Activated CD8-positive, alpha-beta T cell treated with anti-CD3 and anti-CD28 coated beads for 36 hours (primary cell): ENCODE measurements at places on chromosomes 1 and 21. TPM values are rescaled to one million over a fixed set of nuclear protein-coding genes. Genes with fewer than 3 reads are reported as not detected.

- DNase-seq = peak; percentile 39
Measured at GRCh38 chr1:236281198-236281653, 532 bp downstream of the ERO1B start.

- DNase-seq = no peak
Measured at GRCh38 chr1:22625262-22625925, 11.0 kb upstream of the C1QA start.

GRCh38 chr1:66300972-66301451 lies 232.9 kb upstream of the SGIP1 start:
- peak; percentile 64 for DNase-seq

GRCh38 chr21:32022146-32022545 lies 149.3 kb downstream of the HUNK start:
- no peak for DNase-seq

DNA sequence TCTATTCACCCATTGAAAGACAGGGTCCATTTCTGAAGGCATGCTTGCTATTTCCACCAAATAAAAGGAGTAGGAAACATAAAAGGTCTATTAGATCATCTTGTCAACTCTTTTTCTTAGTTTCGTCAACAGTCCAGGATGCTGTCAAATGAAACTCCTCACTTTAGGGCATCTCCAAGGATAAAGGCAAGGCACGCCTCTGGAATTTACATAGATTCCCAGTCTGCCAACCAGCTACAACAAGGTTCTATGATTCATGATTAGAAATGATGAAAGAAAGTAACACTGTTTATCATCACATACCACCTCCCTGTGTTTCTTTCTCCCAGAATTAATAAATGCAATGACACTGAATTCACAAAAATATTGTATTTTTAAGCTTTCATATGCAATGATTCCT lies 636.3 kb downstream of the LTN1 start:
- no peak for DNase-seq

- DNase-seq = no peak
Measured at GRCh38 chr1:211361202-211361601, 34.6 kb downstream of the TRAF5 start.

DNA sequence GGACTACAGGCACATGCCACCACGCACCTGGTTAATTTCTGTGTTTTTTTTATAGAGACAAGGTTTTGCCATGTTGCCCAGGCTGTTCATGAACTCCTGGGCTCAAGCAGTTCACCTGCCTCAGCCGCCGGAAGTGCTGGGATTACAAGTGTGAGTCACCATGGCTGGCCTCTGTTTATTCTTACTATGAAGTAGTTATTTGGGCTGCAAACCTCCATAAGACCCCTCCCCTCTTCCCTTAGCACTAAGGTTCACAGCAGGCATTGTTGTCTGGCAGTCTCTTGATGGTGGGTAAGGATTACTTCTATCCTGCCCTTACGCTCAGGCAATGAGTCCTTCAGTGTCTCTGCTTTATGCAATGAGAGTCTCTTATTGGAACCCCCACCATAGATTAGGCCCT lies 51.8 kb downstream of the ANGPTL1 start:
- DNase-seq = no peak

GRCh38 chr1:59554011-59554663 lies 257.2 kb downstream of the FGGY start:
- DNase-seq = no peak

DNA sequence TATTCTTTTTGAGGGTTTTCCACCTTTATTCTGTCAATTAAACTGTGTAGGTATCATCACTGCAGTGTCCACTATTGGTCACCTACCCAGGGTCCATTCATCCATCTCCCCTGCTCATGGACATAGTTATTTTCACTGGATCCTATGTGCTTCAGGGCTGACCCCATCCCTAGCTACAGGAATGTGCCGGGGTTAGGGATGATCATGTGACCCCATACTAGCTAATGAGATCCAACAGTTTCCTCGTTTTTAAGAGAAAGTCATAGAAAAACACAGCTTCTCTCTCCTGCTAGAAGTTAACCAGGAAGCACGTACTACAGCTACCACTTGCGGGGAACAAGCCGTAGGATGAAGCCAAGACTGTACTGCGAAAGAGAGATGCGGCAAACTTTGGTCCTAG lies 19.6 kb downstream of the PTGER3 start:
- no peak for DNase-seq

DNA sequence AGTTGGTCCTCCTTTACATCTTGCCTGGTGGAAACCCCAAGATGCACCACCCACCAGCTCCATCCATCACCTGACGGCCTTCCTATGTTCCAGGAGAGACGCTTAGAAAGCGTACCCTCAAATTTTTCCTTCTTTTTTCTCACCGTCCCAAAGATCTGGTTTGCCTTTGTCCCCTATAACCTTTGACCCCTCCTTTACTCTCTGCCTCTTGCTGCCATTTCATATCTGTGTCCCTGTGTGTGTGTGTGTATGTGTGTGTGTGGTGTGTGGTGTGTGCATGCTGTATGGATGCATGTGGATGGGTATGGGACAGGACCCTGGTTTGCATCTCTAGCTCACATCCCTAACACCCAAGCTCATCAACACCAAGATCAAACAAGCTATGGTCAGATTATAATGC lies 22.2 kb upstream of the IPO9 start:
- no peak for DNase-seq

- no peak for DNase-seq
Measured at GRCh38 chr1:12464045-12464461, 154.0 kb downstream of the DHRS3 start.

- no peak for DNase-seq
Measured at GRCh38 chr1:161226320-161226711, 456 bp downstream of the TOMM40L start.

DNA sequence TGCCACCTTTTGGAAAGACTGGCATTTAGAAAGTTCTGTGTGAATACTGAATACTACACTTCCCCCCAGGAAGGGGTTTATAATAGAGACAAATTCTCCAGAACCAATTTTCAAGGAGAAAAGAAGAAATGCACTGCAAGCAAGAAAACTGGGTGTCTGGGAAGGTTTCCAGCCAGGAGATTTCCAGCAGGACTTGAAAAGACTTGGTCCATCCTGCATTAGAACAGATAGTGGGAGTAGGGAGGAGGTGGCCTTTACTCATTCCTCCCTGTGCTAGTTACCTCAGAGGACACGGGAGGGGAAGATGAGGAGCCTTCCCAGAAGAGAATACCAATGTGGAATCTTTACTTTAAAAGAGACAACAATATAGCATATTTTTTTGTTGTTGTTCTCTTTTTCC lies 52.4 kb downstream of the FAM78B start:
- no peak for DNase-seq

DNA sequence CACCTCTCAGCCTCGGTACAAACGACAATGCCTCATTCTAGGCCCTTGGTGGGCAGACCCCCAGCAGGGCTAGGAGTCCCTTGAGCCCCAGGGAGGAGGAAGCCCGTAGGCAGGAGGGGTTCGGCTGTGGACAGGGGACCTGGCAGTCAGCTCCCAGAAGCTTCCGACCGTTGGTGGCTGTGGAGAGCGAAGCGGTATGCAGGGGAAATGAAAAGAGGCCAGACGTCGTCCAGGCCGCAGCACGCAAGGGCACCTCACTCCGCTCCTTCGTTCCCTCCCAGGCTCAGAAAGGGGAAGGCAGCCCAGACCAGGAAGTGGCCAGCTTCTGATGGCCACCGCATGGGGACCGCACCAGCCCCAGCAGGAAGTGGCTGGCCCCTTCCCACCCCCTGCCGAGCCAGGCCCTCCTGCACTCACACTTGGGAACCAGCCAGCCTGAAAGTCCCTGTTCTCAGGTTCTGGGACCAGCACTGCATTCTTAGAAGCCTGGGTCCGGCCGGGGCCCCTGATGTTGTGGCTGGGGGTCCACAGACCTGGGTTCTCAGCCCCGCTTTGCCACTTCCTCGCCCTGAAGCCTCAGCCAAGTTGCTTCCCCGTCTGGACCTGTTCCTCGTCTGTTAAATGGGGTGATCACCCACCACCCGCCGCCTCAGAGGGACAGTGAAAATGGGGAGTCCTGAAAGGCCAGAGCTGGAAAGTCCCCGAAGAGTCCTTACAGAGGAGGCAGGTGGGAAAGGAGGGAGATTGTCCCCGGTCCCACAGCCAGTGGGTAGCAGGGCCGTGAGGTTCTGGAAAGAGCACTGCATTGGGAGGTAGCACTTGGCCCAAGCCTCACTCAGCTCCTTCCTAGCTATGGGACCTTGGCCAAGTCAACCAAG lies 104.0 kb upstream of the RUNX3 start:
- DNase-seq = peak; percentile 61

DNA sequence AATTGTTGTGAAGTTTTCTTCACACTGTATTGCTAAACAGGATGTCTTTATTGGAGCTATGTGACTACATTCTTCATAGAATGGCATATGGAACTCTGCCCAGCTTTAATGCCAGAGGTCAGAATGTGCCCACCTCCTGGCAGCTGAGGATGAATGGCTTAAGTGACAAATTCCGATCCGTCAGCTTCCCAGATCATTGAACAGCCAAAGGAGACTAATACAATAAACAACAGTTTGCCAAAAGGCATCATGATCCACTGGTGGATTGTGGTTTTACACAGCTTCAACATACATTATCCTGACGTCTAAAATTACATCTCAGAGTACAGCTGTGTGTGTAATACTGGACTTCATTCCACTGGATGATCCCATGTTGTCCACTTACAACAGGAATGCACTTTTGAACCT lies 68.7 kb upstream of the C1orf105 start:
- no peak for DNase-seq

- DNase-seq = peak; percentile 36
Measured at GRCh38 chr1:151907363-151908139, 1.8 kb downstream of the THEM4 start.

GRCh38 chr1:226308166-226308722 lies 720 bp downstream of the LIN9 start:
- peak; percentile 46 for DNase-seq

GRCh38 chr1:216935901-216936300 lies 212.7 kb upstream of the ESRRG start:
- no peak for DNase-seq

- DNase-seq = no peak
Measured at GRCh38 chr1:19525607-19526545, 40.5 kb upstream of the CAPZB start.

- DNase-seq = no peak
Measured at GRCh38 chr1:114203595-114204128, 50.0 kb upstream of the SYT6 start.

- DNase-seq = no peak
Measured at GRCh38 chr1:54480525-54480848, 67.5 kb upstream of the ACOT11 start.

DNA sequence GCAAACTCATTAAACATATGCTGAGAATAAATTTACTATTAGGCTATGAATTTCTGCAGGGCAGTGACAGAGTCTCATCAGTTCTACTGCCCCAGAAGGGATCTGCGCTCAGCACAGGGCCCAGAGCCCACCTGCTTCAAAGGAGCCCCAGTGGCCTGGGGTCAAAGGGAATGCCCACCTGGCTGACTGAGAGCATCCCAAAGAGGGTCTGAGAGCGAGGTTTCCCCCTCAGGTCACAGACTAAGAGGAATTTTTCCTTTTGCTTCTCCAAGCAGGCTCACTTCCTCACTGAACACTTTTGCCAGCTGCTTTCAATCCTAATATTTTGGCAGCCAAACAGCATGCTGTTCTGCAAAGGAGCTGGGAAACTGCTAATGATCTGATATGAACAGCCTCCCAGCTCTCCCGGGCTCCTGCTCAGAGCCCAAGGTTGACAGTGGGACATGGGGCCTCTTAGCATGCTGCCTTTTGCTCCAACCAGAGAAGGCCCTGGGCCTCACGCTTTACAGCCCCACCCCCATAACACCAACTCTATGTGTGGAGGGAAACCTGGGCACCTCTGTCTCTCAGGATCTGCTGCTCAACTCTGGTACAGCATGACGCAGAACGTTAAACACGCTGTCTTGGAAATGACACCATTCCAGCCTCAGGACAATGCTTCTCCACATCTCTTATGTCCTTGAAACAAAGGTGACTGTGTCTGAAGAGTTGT lies 70.7 kb upstream of the SYT6 start:
- no peak for DNase-seq

LRRC71 gene
- not detected for total RNA-seq

CCT8 gene
- total RNA-seq = 474 TPM

APCS gene
- not detected for total RNA-seq

MARK1 gene
- total RNA-seq = not detected

CHIA gene
- total RNA-seq = not detected

LAPTM5 gene
- total RNA-seq = 229 TPM

DNM3 gene
- total RNA-seq = 0.58 TPM

MCOLN2 gene
- 17.8 TPM for total RNA-seq
